ENCODE measurements at places on chromosomes 3 and 15.

DNA sequence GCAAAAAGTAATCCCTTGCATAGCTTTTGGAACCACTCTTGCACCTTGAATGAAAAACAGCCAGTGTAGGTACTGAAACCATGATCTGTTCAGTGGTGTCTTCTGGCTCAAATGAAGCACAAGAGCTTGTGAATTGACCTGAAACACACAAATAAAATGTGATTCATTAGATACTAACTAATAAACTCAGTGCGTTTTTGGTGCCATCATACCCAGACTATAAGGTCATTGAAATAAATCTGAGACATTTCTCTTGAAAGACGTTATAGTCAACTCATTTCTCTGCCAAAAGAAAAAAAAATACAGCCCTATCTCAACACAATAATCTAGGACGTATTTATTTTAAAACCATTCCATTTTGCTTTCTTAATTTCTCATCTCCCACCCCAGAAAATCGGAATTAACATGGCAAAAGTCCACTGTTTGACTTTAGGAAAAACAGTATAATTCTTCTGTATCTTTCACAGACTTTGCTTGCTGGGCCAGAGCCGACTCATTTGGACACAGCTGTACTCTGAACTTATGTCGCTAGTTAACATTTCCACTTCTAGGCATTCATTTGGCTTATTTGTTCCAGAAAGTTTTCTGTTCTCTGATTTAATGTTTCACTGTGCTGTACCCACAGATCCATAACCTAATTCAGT, 284.9 kb upstream of the TBL1XR1 start:
- DNase-seq, result no peak

GRCh38 chr3:118171236-118171852, 863.3 kb downstream of the IGSF11 start:
- DNase-seq, result no peak

- DNase-seq, result no peak
Observed at GRCh38 chr3:13772321-13772745, 107.5 kb downstream of the WNT7A start.

- no peak for DNase-seq
Observed at GRCh38 chr3:120039642-120040610, 54.3 kb downstream of the GSK3B start.

DNA sequence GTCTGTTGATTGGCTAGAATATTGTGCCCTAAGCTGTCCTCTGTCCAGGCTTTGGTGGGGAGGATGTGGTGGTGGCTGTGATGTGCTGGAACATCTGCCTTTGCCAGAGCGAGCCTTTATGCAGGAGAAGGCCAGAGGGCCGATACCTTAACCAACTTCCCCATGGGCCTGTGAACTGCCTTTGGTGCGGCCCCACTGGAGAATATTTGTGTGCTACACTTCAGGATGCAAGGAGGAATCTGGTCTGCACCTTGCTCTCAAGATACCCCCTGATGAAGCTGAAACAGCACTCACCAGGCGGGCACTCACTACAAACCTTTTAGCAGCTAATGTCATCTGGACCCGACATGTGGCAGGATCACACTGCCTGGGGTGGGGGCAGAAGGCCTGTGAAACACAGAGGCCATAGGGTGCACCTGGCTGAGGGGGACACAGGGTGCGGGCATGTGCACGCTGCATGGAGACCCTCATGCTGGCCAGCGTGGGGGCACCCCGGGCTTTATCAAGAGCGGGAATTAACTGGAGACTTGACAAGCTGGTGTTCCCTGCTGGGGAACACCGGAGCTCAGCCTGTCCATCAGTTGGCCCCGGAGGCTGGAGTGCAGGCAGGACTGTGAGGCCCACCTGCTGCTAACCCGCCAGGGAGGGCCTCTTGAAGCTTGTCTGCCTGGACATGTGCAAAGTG, 16.4 kb downstream of the PRR23E start:
- no peak for DNase-seq

Measured in NCI-H446 (cell line).